A673 (cell line): ENCODE measurements at places on chromosomes 2 and 18.

DNA sequence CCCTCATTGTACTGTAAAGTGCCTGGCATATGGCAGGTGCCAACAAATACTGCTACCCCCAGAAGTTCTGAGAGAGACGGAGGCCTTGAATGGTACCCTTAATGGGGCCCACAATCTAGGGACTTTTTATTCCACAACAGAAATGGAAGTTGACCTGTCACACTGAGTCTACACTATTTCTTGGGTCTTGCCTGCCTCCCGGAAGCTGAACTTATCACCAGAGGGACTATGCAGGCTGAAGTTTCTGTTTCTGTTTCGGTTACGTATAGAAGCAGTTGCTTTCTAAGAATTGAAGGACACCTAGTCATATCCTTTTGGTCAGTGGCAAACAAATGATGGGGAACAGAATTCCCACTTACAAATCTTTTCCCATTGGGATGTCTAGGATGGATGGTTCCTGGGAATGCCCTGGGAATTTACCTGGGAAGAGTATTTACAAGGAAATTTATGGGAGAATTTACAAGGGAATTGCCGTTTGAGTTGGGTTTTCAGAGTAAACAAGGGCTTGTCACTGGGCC, 74.2 kb downstream of the HS1BP3 start:
- no peak for DNase-seq

DNA sequence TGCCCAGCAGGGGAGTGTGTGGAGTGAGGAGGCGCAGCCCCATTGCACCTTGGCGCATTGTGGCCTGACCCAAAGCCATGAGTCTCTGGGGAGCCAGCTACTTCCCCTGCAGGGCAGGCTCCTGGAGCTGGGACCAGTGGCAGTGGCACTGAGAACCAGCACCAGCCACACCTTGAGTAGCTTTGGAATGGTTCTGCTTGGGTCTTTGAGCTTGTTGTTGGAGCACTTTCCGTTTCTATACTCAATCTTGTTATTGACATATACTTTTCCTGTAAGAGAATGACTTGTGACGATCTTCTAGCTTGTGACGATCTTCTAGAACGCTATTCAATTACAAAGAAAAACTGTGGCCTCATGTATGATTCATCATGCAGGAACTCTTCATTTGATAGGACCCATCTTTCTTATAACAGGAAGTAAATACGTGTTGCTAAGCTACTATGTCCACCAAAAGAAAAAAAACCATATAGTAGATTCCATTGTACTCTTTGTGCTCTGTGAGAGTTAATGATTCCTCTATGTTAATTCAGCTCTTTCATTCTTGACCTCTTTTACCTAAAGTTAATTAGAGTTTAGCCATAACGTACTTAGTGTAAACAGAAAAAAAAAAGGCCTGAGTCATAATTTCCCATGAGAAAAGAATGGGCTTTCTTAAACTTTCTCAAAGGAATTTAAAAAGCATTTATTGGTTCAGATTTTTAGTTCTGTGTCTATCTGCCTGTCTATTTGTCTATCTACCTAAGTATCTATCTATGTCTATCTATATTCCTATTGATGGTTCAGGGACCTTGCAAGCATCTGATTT, 113.1 kb downstream of the GATA6 start:
- DNase-seq = peak; percentile 55

- peak; percentile 13 for DNase-seq
Measured at GRCh38 chr2:237819231-237819630, 20.7 kb downstream of the RBM44 start.

DNA sequence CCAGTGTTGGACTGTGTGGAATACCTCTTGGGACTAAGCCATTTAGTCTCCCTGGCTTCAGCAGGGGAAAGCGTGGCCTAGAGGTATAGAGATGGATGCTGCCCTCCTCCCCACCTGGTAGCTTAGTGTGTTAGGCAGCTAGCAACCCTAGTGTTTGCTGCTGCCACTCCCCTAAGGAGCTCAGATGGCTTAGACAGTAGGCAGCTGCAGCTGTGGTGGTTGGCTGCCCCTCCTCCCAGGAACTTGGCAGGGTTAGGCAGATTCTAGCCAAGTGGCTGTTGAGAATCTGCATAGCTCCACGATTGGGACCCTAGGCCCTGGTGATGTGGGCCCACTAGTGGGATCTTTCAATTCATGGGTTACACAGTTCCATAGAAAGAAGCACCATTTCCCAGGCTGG, 550.4 kb upstream of the CHAC2 start:
- DNase-seq = no peak

GRCh38 chr2:29223257-29223656, 108.0 kb downstream of the CLIP4 start:
- no peak for DNase-seq

DNA sequence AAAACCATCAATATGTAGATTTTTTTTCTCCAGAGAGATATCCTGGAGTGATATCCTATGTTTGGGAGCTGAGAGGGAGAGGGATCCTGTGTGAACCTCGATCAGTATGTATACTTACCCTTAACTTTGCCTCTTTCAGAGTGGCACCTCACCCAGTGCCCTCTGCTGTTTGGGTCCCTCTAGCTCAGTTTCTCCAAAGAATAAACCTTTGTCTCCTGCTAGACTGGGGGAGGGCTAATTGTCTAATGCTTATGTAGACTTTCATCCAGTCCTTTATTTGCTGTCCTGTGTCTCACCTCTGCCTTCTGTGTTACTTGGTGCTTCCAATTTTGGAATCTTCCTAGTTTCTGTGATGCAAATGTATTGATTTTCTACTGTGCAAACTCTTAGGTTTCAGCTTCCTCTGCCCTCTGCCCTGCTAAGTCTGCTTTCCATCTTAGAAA, 48.4 kb downstream of the MTX2 start:
- no peak for DNase-seq

DNA sequence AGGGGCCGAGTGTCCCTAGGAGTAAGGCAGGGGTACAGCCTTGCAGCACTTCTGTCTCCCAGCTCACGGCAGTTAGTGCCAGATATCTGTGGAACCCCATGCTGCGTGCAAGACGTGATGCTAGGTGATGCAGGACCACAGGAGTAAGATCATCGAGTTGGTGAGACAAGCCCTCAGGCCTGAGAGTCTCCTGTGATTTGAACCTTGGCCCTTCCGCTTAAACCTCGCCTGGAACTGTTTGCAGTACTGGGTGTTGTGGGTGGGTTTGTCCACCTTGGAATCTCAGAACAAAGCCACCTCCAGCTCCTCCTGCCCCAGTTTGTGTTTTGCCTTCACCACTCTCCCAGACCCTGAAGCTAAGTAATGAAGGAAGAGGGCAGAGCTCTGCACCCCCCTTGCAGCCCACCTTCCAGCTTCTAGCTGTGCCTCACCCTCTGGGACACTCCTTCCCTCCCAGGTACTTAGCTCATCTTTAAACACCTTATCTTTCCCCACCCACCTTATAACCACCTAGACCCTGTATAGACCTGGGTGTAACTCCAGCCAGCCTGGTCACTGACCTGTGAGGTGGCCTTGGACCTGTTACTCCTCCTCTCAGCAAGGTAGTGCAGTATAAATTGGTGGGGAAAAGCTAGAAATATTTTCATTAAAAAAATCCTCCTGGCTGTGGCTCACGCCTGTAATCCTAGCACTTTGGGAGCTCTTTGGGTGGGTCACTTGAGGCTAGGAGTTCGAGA, 6.6 kb downstream of the CNNM4 start:
- DNase-seq = no peak
